ENCODE measurements at places on chromosomes 2 and 18. TPM values are rescaled to one million over a fixed set of nuclear protein-coding genes. Genes with fewer than 3 reads are reported as not detected.

LIMS2 gene
- 4.4 TPM for total RNA-seq

MCFD2 gene
- total RNA-seq, result 61.1 TPM

FEV gene
- not detected for total RNA-seq

TUBB6 gene
- total RNA-seq, result 24.0 TPM

LGALSL gene
- 48.9 TPM for total RNA-seq

TOGARAM2 gene
- total RNA-seq, result 2.3 TPM

EVX2 gene
- not detected for total RNA-seq

FRZB gene
- total RNA-seq, result 5.5 TPM

REG3A gene
- total RNA-seq, result not detected

GKN2 gene
- total RNA-seq, result not detected

CNRIP1 gene
- total RNA-seq, result 80.5 TPM

IL36A gene
- total RNA-seq, result not detected

PTH2R gene
- total RNA-seq, result 3.9 TPM

PFN4 gene
- 0.92 TPM for total RNA-seq

GALR1 gene
- total RNA-seq, result 7.8 TPM

CYRIA gene
- 79.6 TPM for total RNA-seq

GYPC gene
- total RNA-seq, result 25.4 TPM

C2orf15 gene
- 17.5 TPM for total RNA-seq

CCDC142 gene
- total RNA-seq, result 31.1 TPM

CLEC4F gene
- total RNA-seq, result not detected

CCDC85A gene
- 38.1 TPM for total RNA-seq

POTEJ gene
- 0.46 TPM for total RNA-seq

SLC9A2 gene
- 1.8 TPM for total RNA-seq

DUSP19 gene
- total RNA-seq, result 10.6 TPM

CGREF1 gene
- total RNA-seq, result 28.8 TPM

CCL20 gene
- not detected for total RNA-seq

FAM124B gene
- total RNA-seq, result 11.5 TPM

NEB gene
- 3.2 TPM for total RNA-seq

ALLC gene
- total RNA-seq, result not detected

CYBRD1 gene
- 14.5 TPM for total RNA-seq

NEUROD1 gene
- total RNA-seq, result 0.69 TPM

SUCLG1 gene
- 132 TPM for total RNA-seq

CYS1 gene
- 1.2 TPM for total RNA-seq

DSG4 gene
- not detected for total RNA-seq

ANKAR gene
- total RNA-seq, result 42.7 TPM

FABP1 gene
- total RNA-seq, result not detected

HMSD gene
- total RNA-seq, result 0.69 TPM

ARHGAP15 gene
- total RNA-seq, result 3.2 TPM

C2orf42 gene
- total RNA-seq, result 30.7 TPM

COL4A4 gene
- total RNA-seq, result 2.1 TPM

HJURP gene
- total RNA-seq, result 4.4 TPM

CREG2 gene
- total RNA-seq, result 47.1 TPM

IL36B gene
- not detected for total RNA-seq

TMEM169 gene
- 30.7 TPM for total RNA-seq

ELP2 gene
- total RNA-seq, result 101 TPM

NCK2 gene
- total RNA-seq, result 50.5 TPM

Data from diencephalon (tissue), 1 donor.